ENCODE measurements at places on chromosomes 11 and 22.

DNA sequence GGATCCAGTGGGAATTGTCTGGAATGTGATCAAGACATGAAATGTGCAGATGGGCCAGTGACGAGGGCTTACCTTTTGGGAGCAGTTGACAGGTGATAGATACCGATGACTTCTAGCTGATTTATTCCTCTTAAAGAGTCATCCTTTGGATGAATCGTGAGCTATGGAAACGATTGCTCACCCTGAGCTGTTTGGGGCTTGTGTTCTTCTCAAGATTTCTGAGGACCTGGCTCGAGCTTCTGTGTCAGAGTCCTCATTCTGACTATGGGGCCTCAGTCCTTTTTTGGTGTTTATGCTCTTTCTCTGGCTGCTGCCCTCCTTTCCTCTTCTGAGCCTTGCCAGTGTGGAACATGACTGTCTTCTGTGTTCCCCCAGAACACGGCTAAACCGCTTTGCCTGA is 11.9 kb upstream of the AMPD3 start:
- no peak for DNase-seq

- DNase-seq, result no peak
Measured at GRCh38 chr11:8732748-8733241, 50.2 kb downstream of the RPL27A start.

DNA sequence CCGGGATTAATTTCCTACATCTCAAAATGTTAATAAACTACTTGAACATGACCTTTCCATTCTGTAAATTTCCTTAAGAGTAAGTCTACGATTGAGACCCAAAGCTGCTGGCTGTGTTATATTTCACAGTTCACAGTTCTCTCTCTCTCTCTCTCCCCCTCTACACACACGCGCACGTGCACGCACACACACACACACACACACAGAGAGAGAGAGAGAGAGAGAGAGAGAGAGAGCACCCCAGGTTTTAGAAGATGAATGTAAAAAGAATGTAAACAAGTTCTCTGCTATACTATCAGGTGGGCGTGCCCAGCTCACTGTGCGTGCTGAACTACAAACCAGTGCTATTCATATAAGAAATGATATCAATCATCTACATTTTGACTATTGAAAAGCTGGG is 3.3 kb downstream of the BDNF start:
- no peak for DNase-seq

DNA sequence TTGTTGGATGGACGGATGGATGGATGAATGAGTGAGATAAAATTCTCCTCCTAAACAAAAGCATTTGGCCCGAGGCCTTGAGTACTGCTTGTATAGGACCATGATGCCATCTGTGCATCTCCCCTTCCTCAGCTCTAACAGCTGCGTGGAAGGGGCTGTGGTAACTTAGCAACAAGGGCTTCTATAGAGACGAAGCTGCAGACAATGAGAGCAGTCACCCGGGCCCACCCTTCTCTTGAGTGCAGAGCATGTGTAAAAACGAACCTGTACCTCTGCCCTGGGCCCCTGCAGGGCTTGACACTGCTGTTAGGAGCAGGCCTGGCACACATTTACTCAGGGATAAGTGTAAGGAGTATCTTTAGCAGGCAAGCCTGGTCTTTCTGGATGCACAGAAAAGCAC is 391.5 kb downstream of the CADM1 start:
- DNase-seq, result no peak

GRCh38 chr22:31121403-31121802 is 1.4 kb upstream of the INPP5J start:
- no peak for DNase-seq

DNA sequence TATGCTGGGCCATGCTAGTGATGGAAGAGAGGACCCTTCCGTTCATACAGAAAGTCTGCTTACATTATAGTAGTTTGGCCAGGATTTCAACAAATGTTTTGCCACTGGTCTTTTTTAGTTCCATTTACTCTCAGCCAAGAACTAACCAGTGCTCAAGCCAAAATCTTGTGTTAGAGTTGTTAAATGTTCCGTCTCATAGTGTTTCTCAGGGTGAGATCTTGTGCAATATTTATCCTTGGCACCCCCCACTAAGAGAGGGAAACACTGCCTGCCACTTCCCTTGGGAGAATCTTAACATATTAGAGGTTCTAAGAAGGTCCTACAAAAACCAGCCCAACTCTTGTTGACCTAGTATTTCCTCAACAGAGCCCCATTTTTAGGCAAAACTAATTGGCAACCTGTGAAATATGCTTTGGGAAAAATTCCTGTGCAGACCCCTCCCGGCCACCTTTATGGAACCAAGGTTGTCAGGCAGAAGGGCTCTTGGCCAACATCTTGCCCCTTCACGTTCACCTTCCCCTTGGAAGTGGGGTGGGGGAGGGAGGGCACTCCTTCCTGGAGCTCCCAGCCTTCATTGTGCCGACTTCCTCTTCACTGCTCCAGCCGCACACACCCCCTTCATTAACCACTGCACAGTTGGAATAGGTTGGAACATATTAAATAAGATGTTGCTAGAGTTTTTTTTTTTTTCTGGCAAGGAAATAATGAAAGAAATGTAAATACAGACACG is 173.2 kb upstream of the SORL1-AS1 start:
- DNase-seq, result no peak

GRCh38 chr11:34996958-34997357 is 80.5 kb downstream of the PDHX start:
- DNase-seq, result no peak

GRCh38 chr11:13440100-13440855 is 22.7 kb downstream of the BTBD10 start:
- DNase-seq, result peak; percentile 34

DNA sequence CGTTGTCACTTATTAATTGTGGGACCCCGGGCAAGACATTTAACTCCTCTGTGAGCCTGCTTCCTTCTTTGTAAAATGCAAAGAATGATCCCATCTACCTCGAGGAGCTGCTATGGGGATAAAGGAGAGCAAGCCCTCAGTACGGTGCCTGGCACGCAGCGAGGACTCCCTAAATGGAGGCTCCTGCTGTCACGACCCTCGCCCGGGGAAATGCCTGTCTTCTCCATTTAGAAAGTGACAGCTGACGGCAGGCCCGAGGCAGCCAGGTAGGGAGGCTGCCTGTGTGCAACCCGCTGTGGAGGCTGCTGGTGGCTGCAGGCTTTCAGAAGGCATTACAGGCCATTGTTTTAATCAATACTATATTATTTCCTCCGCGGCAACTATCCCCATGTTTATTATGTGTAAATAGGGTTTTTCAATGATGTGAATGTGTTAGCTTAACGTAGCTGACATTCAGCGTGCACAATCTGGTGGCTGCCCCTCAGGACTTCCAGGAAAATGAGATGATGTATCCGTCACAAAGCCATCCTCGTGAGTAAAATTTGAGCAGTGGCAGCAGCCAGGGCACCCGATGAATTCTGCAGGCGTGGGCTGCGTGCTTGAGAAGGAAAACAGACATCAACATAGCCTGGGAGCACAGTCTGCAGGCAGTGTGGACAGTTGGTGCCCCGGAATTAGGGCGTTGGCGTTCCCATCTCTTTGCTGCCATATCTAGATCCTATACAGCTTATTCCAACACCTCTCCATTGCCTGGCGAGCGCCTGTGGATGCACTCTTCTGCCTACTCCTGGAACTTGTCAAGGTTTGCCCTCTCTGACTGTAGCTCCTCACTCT is 228.3 kb downstream of the ST3GAL4 start:
- no peak for DNase-seq

DNA sequence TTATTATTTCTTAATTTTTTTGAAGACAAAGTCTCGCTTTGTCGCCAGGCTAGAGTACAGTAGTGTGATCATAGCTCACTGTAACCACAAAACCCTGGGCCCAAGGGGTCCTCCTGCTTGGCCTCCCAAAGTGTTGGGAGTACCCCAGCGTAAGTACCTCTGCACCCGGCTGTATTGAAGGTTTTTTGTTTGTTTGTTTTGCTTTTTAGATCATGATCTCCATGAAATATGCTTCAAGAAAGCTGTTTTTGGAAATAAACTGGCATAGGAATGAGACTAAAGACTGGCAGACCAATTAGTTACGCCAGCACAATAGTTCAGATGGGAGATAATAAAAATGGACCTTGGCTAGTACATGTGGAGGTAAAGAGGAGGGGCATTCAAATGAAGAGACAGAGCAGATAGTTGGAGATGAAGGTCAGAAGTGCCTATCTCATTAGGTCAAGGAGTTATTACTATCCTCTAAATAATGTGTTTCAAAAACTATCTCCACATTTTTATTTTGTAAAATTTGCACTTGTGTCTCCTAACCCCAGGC is 4.1 kb upstream of the MRPL48 start:
- DNase-seq, result no peak

GRCh38 chr11:65422633-65423515 is at the start of gene NEAT1:
Gene NEAT1, plus strand, starts transcription at chr11:65422798.
- peak; percentile 90 for DNase-seq

- DNase-seq, result peak; percentile 33
Measured at GRCh38 chr22:32080904-32081303, 37.8 kb downstream of the SLC5A1 start.

DNA sequence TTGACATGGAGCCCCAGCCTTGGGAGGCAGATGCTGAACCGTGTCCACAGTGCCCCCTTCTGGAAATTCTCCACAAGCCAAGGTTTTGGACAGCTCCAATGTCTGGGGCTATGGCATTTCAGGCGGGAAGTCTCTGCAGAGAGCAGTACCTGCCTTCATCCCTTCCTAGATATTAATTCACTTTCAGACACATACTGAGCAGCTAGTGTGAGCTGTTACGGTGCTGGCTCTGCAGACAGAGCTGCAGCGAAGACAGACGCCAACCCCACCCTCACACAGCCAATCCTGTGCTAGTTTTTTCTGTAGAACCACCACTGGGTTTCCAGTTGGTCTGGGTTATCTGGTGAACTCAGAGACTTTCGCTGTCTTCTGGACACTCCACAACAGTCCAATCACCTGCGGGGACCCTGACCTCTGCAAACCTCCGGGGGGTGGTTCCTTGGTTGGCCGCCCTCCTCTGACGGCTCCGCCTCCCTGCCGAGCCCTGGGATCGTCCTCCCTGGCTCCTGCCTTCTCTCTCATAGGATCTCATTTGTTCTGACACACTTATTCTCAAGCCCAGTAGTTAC is 9.1 kb downstream of the LMF2 start:
- peak; percentile 83 for DNase-seq
